ENCODE measurements at places on chromosomes 2 and 18. TPM values are rescaled to one million over a fixed set of nuclear protein-coding genes. Genes with fewer than 3 reads are reported as not detected.
A peak's percentile ranks its signal among the peaks of the same experiment; 100 is the strongest.

MALL gene
- 0.59 TPM for total RNA-seq

INHBB gene
- 18.1 TPM for total RNA-seq

- H3K27me3 ChIP-seq: no peaks in the 10 kb centered on the region
- H3K4me1 ChIP-seq: no peaks in the 10 kb centered on the region
- DNase-seq: no peak
- no peak overlapping the region for H3K27ac ChIP-seq
These were observed 105.0 kb downstream of the UGGT1 start for GRCh38 chr2:128196026-128196425.

DNA sequence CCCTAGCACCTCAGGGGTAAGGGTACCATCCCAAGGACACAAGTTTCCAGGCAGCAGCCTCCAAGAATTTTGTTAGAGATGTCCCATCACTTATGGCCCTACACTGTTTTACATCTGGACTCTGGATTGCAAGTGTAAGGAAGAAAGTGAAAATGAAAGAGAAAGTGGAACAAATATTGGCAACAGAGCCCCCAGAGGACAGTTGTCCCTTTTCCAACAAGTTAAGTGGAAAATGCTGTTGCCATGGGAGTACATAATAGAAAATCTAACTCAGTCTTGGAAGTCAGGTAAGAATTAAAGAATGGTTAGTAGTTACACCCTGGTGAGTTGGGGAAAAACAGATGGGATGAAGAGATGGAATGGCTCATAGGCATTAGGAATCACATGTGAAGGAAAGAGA is 50.6 kb downstream of the TTC21B start:
- peak overlapping the region; percentile 22 for H3K27ac ChIP-seq
- DNase-seq: no peak
- no peaks in the 10 kb centered on the region for H3K27me3 ChIP-seq

SERPINB12 gene
- total RNA-seq: not detected
